ENCODE measurements at places on chromosomes 5 and 9.

DNA sequence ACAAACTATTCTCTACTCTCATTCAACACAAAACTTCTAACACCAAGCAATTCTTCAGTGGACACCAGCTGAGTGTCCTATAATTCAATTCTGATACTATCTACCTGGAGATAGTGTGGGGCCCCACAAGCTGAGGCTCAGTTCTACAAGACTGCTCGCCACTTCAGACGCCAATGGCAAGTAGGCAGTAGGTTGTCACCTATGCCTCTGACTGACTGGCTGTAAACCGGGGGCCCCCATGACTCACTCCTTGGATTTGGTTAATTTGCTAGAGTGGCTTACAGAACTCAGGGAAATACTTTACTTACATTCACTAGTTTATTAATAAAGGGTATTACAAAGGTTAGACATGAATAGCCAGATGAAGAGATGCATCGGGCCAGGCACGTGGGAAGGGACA, 21.5 kb downstream of the INIP start:
- no peak for DNase-seq

- DNase-seq, result no peak
Measured at GRCh38 chr9:4022435-4023067, 277.3 kb downstream of the GLIS3 start.

GRCh38 chr5:67240846-67241245, 44.2 kb upstream of the CD180 start:
- no peak for DNase-seq

DNA sequence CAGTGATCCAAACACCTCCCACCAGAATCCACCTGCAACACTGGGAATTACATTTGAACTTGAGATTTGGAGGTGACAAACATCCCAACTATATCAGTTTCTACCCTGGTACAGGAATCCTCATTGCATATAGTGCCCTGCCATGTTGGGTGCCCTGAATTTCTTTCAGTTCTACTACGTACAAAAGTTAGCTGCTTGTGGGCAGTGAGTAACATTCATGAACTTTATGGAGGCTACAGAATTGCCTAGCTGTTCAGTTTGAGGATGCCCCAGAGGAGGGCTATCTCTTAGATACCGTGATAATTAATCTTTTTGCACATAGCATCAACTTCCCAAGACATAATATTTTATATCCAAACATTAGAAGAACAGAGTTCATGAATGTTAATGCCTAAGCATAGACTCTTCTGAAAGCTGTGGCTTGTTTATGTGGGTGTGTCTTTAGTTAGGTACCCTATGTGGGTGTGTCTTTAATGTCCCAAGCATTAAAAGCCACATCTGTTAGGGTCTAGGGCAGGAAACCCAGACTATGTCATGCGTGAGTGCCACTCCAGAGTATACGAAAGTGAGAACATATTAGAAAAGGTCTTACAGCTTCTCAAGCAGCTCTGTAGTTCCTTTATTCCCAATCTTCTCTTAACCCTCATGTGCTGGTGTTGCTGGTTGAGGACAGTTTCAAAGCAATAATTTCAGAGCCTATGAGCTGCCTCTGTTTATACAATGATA, 47.0 kb upstream of the CHD1 start:
- no peak for DNase-seq
